ENCODE measurements at places on chromosomes 1 and 21.

DNA sequence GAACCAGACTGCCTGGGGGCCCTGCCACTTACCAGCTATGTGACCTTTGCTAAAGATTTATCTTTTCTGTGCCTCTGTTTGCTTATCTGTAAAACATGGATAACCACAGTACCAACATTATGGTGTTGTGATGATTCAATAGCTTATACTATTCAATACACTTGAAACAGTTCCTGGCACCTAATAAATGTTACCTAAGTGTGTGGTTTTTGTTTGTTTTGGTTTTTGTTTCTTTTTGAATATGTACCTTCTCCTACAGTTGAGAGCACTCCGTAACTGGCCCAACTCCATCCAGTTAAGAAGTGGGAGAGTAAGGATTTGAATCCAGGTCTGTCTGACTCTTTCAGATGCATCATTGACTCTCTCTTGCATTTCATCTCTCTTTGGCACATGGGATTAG, 125.8 kb upstream of the C8B start:
- DNase-seq, result no peak

DNA sequence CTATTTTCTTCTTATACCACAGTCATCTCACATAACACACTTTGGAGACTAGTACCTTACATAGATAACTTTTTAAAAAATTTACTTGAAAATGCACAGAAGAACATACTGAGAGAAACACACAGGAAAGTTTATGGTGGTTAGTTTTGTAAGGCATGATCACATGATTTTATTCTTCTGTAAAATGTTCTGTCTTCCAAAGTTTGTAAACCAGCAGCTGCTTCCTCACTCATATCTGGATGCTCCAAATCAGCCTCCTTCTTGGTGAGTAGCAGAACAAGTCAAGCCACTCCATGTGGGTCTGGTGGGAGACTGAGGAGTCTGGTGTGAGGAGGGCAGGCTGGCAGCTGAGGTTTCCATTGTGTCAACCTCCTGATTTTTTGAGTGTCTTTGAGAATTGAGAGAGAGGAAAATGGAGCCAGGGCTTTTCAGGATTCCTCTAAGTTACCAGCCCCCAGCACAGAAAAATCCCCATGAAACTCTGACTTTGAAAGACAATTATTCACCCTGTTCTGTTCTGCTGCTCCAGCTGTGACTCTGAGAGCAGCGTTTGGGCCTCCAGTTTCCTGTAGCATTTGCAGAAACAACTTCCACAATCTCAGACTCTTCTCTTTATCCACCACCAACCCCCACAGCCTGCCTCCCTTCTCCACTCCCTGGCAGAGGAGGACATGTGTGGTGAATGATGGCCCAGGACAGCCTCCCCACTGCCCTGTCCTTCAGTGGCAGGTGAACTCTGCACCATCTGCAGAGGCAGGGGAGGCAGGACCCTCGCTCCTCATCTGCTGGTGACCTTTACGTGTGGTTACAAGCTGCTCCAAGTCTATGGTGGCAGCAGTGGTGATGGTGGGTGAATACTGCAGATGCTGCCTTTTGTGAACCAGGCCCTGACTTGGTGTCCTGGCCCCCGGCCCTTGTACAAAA, 82.3 kb downstream of the FCRL5 start:
- no peak for DNase-seq

- no peak for DNase-seq
Observed at GRCh38 chr1:39761557-39762260, 9.4 kb downstream of the OXCT2 start.

DNA sequence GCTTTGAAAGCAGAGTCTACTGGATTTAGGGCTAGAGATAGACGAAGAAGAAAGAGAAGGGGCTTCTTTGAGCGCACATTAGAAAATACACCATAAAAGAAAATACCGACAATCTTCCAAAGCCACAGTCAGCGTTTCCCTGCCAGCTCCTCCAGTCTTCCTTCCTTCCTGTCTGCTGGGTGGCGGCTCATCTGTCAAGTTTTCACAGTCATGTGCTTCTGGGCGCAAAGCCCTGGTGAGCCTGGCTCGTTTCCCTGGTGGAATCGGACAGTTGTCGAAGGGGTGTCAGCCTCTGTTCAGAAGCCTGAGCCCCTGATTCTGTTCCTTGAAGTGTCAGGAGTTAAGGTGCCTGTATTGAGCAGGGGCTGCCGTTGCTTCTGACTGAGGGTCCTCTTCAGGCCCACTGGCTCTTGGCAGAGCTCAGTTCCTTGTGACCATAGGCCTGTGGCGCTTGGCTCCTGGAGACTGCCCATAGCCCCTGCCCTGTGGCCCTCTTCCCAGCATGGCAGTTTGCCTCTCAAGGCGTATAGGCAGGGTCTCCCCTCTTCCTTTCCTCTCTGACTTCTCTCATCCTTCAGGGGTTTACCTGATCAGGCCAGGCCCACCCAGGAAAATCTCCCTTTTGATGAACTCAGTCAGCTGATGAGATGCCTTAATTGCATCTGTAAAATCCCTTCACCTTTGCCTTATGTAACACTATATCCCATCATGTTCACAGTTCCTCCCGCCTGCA, 58.6 kb downstream of the ADARB1 start:
- no peak for DNase-seq

DNA sequence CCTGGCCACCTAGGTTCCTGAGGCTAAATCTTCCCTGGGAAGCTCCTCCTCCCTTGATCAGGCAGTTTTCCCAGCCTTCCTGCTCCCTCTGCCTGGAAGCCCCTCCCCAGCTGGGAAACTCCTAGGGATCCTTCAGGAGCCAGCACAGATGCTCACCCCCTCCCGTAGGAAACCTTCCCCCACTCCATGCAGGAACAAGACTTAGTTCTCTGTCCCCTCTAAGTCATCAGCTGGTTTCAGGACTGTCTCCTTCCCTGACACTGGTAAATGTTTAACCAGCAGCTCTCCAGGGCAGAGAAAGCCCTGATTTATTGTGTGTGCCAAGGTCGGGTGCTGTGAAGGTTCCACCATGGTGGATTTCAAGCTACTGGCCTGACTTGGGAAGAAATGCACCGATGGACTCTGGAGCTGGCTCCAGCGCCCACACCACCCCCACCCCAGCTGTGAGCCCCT, 25.0 kb downstream of the TTC39A start:
- no peak for DNase-seq

- no peak for DNase-seq
Observed at GRCh38 chr21:41258617-41259016, 58.0 kb upstream of the FAM3B start.

All from activated CD4-positive, alpha-beta T cell treated with anti-CD3 and anti-CD28 coated beads for 4 hours (primary cell).